ENCODE measurements at places on chromosomes 3 and 15.

DNA sequence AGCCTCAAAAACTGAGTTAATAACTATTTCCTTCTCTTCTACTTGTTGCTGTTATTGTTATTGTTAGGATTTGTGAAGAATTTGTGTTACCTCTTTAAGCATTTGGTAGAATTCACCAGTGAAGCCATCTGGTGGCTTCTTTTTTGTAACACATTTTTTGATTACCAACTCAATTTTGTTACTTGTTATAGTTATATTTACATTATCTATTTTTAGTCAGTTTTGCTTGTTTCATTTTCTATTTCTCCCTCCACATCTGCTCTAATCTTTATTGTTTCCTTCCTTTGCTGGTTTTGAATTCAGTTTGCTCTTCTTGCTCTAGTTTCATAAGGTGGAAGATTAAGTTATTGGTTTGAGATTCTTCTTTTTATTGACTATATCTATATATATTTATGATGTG lies 3.7 kb upstream of the SLC9C1 start:
- no peak for DNase-seq

GRCh38 chr3:62097121-62097520 lies 276.2 kb downstream of the FEZF2 start:
- no peak for DNase-seq

DNA sequence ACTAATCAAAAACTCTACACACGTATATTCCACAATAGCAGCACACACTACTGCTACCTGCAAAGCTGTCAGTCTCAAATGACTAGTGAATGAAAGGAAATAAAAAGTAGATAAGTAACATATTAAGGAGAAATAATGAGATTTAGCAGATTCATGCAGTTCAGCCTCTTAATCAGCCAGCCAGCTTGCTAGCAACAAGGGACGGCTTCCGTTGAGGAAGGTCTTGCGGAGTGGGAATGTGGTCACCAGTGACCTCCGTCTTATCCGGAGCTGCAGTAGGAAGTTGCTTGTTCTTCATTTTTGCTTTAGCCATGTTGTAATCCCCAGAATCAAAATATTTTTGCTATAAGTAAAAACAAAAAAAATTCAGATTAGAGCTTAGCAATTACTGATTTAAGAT lies 17.1 kb downstream of the ARPP19 start:
- no peak for DNase-seq

GRCh38 chr3:195543500-195544229 lies 540 bp upstream of the PPP1R2 start:
- DNase-seq, result no peak

- no peak for DNase-seq
Observed at GRCh38 chr3:36918050-36918449, 26.8 kb downstream of the TRANK1 start.

DNA sequence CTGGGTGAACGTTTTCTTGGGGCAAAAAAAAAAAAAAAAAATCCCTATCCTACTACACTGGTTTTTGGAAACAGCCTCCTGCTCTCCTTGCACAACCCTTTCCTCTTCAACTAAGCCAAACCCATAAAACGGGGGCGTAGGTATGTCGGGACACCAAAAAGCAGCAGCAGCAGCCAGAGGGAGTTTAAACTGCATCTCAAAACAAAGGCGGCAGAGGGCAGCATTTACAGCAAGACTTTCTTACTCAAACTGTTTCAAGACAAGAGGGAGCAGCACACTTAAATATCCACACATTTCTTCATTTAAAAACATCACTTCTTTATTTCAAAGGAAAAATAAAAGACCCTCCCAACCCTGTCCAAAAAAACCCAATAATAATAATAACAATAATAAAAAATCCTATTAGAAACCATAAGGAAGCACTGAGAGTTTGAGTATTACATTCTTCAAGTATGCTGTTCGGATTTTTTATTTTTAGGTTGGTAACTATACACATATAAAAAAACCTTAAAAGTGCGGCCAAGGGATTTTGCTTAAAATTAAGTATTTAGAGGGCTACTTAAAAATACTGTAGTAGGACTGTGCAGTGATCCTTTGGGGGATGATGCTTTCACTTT lies 43.9 kb upstream of the PLXND1 start:
- no peak for DNase-seq

DNA sequence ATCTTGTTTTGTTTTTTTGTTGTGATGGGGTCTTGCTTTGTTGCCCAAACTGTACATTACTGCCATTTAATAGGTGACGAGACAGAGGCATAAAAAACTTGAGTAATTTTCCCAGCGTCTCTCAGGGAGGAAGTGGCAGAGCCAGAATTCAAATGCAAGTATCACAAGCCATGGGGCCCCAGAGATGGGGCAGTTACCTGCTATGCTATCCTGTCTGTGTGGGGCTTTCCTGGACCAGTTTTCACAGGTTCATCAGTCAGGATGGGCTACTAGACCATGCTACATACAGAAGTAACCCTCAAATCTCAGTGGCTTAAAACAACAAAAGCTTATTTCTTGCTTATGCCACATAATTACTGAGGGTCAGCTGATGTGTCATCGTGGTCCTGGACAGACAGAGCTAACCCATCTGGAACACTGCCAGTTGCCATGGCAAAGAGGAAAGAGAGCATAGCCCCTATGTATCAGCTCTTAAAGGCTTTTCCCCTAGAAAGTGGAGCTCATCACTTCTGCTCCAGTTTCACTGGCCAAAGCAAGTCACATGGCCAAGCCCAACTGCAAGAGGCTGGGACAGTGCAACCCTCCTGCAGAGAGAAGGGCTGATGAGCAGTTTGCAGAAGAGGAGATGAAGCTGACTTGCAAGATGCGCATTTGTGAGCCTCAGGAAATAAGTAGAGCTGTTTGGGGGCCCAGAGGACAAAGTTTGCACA lies 31.7 kb upstream of the SYNM start:
- DNase-seq, result no peak

DNA sequence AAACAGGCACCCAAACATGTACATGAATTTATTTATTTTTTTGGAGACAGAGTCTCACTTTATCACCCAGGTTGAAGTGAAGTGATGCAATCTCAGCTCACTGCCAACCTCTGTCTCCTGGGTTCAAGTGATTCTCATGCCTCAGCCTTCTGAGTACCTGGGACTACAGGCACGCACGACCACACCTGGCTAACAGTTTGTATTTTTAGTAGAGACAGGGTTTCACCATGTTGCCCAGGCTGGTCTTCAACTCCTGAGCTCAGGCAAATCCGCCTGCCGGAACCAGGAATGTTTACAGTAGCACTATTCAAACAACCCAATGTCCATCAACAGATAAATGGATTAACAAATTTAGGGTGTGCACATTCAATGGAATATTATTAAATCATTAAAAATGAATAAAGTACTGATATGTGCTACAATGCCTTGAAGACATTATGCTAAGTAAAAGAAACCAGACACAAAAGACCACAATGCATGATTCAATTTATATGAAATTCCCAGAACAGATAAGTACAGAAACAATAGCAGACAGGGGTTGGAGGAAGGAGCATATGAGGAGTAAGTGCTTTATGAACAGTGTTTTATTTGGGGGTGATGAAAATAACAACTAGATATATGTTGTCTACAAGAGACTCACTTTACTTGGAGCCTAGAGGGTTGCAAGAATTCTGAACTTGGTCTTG lies 1.3 kb downstream of the LEO1 start:
- no peak for DNase-seq

GRCh38 chr3:9012521-9012920 lies 49.2 kb upstream of the RAD18 start:
- no peak for DNase-seq

GRCh38 chr3:189460511-189460910 lies 170.7 kb upstream of the TP63 start:
- DNase-seq, result no peak

DNA sequence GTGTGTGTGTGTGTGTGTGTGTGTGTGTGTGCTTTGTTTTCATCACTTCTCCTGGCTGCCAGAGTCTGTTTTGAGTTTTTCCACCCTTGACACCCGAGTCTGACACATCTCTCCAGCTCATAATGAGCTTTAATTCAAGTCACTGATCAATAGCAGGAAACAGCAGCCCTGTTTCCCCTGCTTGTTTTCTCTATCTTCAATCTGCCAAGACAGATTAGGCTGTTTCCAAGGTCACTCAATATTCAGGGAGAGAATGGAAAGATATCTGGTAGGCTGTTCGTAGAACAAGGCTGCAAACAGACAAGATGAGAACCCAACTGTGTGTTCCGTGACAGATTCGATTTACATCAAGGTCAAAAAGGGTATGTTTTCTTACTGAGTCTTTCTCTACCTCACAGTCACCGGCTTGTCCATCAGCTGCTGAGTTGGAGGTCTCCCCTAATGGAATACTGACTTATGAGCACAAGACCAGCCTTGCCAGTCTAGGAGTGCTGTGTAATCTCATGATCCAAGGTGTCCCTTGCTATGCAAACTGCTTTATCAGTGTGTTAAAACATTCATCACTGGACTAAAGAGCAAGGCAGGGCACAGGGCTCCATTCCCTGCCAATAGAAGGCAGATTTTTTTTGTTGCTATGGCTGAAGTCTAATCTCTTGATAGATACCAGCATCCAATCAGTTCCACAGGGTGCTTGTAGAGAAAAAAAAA lies 187.9 kb upstream of the LMCD1 start:
- no peak for DNase-seq

DNA sequence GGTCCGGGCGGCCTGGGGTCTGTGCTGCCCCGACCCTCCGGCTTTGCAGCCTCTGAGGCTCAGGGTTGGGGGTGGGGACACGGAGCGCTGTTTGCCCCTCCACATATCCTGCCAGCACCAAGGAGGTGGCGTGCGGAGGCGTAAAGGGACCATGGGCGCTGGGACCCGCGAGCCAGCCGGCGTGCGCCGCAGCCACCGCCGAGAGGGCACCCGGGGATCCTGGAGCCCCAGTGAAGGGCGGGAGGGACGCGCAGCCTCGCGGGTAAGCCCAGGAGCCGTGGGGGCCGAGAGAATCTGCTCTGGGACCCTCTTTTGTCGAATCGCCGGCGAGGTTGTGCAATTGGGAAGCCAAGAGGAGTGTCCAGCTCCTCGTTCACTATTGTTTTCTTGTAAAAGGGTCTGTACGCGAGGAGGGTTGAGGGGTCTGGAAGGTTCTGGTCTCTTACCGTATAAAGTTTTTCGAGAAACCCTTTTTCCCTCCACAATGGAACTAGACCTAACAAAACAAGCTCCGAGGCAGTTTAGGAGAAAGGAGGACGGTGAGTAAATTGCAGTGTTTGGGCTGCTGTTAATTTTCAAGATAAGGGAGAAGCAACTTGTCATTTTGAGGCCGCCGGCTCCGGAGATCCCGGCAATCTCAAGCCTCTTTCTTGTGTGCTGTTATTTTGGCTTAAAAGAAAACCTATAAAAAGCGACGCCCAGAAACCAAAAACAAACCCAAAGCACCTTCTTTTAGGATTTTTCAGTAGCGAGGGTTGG lies 29.9 kb upstream of the ST3GAL6 start:
- DNase-seq, result no peak

DNA sequence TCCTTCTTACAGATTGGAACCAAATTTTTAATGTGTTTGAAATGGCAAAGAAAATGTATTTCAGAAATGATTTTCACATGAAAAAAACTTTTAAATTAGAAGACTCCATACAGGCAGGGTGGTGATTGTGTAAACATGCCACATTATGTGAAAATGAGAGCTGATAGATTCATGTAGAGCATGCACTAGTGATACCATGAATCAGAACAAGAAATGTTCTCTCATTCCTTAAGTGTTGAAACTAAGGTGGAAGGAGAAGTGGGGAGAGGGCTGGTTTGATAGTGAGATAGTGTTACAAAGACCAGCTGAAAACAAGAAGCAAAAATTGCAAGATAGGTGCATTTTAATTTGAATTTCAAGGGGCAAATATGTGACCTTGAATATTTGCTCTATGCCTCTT lies 100.3 kb downstream of the CCNL1 start:
- no peak for DNase-seq

- DNase-seq, result no peak
Observed at GRCh38 chr3:155202626-155203025, 90.9 kb downstream of the STRIT1 start.

- no peak for DNase-seq
Observed at GRCh38 chr3:115689928-115690327, 66.6 kb downstream of the GAP43 start.

DNA sequence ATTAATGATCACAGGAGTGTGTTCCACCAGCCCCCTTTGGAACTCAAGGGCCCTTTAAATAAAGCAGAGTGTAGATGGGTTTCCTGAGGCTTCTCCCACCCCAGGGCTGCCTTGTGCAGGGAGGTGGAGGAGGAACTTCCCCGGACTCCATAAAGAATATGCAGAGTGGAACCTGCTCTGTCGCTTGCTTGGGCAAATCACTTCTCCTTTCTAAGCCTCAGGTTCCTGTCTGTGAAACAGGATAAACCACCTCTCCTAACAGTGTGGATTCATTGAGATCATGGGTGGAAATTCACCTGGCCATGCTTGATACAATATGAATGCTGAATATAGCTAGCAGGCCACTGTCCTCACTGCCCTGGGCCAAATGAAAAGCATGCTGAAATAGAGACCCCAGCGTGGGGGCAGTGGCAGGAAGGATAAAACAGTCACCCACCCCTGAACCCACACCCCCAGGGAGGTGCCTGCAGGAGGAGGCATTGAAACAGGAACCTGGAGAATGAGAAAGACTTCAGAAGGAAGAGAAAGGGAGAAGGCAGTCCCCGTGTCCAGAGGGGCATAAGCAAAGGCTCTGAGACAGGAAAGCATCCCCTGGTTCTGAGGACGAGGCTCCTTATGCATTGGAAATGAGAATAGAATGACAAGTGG lies 41.1 kb upstream of the CHRNB4 start:
- no peak for DNase-seq

DNA sequence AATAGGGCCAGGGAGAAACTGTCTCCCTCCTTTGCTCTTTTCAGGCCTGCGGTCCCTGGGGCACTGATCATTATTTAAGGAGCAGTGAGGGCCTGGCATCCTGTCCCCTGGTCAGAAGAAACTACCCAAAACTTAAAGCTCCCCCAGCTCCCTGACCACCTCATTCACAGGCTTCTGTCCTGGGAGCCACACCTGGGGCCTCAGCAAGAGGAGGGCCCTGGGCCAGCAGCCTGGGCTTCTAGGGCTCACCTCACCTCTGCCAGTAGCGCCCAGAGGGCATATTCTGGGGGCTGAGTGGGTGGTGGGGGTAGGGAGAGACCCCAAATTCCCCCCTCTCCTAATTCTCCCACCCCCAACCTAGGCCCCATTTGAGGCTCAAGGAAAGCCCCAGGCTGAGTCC lies 4.7 kb upstream of the GRM2 start:
- DNase-seq, result no peak

GRCh38 chr3:136277634-136278033 lies 27.5 kb downstream of the PCCB start:
- no peak for DNase-seq

- no peak for DNase-seq
Observed at GRCh38 chr3:95449841-95450240, 1364.6 kb upstream of the EPHA6 start.
